ENCODE measurements at places on chromosomes 11 and 22.

DNA sequence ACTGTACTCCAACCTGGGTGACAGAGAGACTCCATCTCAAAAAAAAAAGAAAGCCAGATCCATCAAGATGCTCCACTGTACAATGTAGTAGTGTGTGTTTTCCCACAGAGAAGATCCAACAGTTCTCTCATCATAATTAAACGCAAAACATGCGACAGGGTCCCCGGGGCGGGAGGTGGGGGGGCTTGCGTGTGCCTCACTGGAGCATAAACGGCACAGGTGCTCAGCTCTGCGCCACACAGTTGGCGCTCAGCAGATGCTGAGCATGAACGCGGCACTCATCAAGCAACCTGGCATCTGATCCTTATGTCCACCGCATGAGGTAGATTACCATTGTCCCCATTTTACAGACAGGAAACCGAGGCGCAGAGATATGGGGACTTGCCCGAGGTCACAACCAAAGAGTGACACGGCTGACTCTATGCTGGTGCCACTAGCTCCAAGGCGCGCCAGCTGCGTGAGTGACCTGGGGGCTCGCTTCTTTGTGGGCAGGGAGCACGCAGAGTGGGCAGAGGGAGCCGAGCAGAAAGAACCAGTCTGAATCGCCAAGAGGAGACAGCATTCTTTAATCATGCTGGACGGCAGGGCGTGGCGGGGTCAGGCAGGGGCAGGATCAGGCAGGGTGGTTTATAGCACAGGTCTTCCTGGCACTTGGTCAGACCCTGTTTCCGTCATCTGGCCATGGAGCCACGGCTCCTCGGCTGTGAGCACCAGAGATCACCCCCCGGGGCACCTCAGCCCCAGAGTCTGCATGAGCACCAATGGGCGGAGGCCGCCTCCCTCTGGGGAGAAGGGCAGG lies 8.2 kb downstream of the C1QTNF6 start:
- DNase-seq: no peak

- DNase-seq: no peak
Observed at GRCh38 chr11:121513807-121514206, 61.0 kb upstream of the SORL1-AS1 start.

GRCh38 chr11:94150056-94150455 lies 21.4 kb downstream of the PANX1 start:
- no peak for DNase-seq

GRCh38 chr11:62612366-62613290 lies at the start of the genes EML3 and ROM1:
EML3 (minus strand) TSS chr11:62612775; CDS start chr11:62612457, 318 bp downstream.
ROM1 (plus strand) TSS chr11:62613257; CDS start chr11:62613282, 25 bp downstream.
- DNase-seq: peak; percentile 90

GRCh38 chr22:46052801-46053562 lies 76.0 kb upstream of the WNT7B start:
- DNase-seq: no peak

Measured in NK-92 treated with Interleukin-12 subunit alpha and Interleukin-12 subunit beta, amount 100 ng/mL, for 24 hours (cell line).